GM12864 (cell line): ENCODE measurements at places on chromosomes 1 and 21.
A peak's percentile ranks its signal among the peaks of the same experiment; 100 is the strongest.

DNA sequence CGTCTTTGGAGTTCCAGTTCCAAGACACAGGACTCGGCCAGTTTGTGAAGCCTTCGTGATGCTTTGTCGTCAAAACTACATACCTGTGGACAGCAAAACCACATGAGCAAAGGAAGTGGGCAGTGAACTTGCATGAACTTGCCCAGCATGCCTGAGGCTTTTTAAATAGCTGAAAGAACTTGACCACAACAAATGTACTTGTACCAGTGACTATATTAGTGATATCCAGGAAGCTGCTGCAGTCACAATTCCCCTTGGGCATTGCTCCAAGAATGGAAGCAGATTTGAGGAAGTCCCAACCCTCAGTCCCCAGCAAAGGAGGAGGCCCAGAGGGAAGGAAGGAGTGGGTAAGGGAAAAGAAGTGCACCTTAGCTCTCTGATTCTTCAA is 2.6 kb downstream of the FUCA1 start:
- DNase-seq, result peak; percentile 52

- DNase-seq, result no peak
These were observed 13.7 kb upstream of the SLC44A3 start for GRCh38 chr1:94806441-94806871.

DNA sequence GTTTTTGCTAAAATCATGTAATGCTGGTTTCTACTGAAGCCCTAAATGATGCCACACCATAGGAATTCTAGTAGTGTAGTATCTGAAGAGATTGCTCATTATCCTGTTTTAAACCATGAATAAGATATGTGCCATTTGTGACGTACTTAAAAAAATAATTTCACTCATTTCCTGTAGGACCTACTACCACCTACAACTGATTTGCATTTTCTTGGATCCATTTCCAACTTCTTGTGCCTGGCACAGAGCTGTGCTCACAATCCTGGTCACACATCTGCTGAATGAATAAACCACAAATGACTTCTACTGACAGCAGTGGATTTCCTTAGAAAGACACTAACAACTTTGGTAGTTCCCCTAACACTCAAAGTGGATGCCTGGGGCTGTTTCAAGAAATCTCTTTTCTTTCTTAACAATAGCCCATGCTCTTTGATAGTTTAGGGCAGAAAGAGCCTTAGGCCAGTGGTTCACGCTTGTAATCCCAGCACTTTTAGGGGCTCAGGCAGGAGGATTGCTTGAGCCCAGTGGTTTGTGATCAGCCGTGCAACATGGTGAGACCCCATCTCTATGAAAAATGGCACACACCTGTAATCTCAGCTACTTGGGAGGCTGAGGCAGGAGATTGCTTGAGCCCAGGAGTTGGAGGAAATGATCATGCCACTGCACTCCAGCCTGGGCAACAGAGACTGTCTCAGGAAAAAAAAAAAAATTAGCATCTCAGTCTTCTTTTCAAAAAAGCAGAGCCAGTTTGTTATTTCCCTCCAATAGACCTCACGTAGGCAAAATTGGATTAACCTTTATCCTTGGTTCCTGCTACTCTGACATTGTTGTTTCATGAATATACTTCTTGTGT is 13.0 kb upstream of the BATF3 start:
- no peak for DNase-seq

- peak; percentile 91 for DNase-seq
These were observed 2.9 kb downstream of the TATDN3 start for GRCh38 chr1:212794561-212795014.

GRCh38 chr1:182939413-182939812 is 13.6 kb downstream of the SHCBP1L start:
- DNase-seq, result no peak

GRCh38 chr1:47921935-47922415 is 75.2 kb downstream of the TRABD2B start:
- DNase-seq, result no peak

DNA sequence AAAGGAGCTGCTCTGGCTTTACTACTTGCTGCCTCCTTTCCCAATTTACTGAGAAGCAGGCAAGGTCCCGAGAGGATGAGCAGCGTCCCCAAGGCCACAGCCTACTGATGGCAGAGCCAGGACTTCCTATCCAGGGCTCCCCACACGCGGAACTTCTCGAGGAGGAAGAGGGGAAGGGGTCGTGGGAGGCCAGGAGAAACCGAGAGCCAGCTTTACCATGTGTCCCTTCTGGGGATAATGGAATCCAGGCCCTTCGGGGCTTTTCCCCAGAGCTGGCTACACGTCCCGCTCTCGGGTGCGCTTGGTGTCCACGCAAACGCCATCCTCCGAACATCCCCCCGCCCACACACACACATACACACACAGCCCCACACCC is 4.3 kb upstream of the CCN1 start:
- no peak for DNase-seq

DNA sequence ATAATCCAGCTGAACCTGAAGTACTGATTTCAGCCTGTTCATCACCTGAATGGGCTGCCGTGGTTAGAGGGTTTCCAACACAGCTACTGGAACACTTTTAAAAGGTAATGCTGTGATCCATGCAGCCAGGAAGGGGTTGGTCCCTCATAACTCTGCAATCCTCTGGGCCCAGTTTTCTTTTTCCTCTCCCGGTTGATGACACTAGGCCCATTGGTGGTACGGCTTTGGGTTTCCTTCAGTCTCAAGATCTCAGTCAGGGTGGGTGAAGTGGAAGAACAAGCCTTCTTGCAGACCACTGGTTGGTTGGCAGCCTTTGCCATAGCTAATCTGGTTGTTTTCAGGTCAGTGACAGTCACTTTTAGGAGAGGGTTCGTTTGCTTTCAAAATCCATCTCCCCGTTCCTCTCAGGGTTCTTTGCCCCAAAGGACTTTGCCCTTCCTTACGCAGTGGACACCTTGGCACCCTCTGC is 502 bp upstream of the SLC35A3 start:
- DNase-seq, result peak; percentile 3

DNA sequence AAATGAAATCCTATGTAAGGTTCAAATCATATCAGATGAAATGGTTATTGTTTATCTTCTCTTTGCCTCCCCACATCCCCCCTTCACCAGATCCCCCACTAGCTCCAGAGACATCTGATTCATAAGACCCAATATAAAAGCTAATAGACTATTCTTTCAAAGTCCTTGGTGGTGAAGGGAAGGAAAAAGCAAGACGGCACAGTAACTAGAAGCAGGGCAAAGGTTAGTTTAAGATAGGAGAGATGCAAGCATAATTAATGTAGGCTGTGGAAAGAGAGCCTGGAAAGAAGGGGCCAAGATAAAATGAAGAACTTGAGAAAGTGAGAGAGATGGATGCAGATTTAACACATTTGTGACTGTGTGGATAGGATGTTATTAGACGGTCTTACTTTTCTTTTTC is 33.8 kb downstream of the BTG3 start:
- DNase-seq, result no peak

DNA sequence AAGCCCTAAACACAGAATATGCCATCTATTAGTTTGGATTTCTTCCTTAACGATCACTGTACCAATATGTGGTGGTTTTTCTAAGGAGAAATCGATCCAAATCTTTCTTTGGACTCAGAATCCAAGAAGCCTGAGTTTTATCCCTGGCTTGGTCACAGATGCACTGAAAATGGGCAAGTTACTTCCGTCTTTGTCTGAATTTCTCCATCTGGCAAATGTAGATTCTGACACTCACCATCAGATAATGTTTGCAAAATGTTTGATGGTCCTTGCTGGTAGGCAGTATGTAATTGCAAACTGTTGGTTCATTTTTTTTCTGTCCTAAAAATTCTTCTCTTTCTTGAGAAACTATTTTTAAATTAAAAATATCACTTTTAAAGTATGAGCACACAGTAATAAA is 115.0 kb downstream of the TSEN15 start:
- DNase-seq, result no peak

GRCh38 chr21:44931501-44932407 is 8.1 kb upstream of the SLX9 start:
- DNase-seq, result no peak
